ENCODE measurements at places on chromosomes 5 and 9. TPM values are rescaled to one million over a fixed set of nuclear protein-coding genes. Genes with fewer than 3 reads are reported as not detected.
A peak's percentile ranks its signal among the peaks of the same experiment; 100 is the strongest.

SLC6A3 gene
- total RNA-seq, result not detected

MYMK gene
- total RNA-seq, result not detected

PGM5 gene
- total RNA-seq, result 1.4 TPM

ATP6V1G1 gene
- 146 TPM for total RNA-seq

RALGPS1 gene
- 5.9 TPM for total RNA-seq

PPIC gene
- total RNA-seq, result 57.3 TPM

PCDHGA5 gene
- total RNA-seq, result 2.1 TPM

BTNL3 gene
- total RNA-seq, result not detected

HTR1A gene
- total RNA-seq, result not detected

DNA sequence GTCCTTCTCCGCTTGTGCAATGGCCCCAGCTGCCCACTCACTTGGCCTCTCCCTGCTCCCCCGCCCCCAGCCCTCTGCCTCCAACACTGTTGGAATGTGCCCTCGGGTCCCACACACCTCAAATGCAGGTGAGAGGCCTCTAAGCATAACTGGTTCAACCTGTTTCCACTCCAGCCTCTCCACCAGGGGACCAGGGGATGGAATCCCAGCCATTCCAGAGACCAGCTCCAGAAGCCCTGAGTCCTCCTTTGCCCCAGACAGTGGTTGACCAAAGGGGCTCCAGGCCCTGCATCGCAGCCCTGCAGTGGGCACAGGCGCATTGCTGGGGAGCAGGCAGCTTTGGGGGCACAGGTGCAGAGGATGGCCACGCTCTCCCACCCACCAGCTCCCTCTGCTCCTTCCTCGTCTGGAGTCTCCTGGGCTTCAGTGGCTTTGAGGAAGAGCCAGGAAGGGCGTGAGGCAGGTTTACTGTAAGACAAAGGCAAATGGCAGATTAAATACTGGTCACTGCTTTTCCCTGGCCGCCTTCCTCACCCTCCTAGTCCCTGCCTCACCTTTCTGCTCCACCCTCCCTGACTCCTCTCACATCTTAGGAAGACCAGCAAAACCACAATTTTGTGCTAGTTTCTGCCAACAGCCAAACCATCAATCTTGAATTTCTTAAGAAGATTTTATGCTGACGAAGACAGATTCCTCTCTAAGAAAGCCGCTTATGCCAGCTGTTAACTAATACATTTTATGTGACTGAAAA lies 29.1 kb upstream of the IRX2 start:
- DNase-seq, result no peak

GRCh38 chr9:83526901-83527300 lies 11.3 kb downstream of the FRMD3 start:
- DNase-seq, result no peak

GRCh38 chr9:90871327-90871935 lies 69.8 kb downstream of the SYK start:
- no peak for DNase-seq

DNA sequence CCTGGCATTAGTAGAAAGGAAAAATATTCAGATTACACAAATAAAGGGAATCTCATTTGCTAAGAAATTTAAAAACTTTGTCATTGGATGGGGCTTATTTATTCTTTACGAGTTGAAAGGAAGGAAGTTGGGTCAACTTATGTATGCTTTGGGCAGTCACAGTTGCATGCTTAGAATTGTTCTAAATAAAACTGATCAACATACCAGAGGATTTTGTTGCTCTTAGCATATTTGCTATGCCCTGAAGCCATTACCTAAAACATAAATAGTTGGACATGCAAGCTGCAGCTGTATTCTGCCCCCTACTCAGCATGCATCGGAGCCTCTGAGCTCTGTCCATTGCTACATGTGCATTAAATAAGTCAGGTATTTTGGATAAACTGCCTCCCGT lies 172.7 kb upstream of the MEF2C start:
- no peak for DNase-seq

DNA sequence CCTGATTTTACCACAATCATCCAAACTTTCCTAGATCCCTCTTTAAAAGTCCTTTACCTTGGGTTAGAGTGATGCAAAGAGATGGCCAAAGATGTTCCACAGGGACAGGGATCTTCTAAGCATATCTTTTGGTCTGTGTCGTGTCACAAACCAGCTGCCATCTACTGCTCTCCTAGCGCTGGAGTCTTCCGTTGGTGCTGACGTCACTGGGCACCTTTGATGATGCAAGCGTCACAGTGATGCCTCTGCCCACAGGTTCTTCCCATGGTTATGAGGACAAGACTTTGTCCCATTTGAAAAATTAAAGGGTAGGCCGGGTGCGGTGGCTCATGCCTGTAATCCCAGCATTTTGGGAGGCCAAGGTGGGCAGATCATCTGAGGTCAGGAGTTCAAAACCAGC lies 1.7 kb upstream of the GLT6D1 start:
- no peak for DNase-seq

DNA sequence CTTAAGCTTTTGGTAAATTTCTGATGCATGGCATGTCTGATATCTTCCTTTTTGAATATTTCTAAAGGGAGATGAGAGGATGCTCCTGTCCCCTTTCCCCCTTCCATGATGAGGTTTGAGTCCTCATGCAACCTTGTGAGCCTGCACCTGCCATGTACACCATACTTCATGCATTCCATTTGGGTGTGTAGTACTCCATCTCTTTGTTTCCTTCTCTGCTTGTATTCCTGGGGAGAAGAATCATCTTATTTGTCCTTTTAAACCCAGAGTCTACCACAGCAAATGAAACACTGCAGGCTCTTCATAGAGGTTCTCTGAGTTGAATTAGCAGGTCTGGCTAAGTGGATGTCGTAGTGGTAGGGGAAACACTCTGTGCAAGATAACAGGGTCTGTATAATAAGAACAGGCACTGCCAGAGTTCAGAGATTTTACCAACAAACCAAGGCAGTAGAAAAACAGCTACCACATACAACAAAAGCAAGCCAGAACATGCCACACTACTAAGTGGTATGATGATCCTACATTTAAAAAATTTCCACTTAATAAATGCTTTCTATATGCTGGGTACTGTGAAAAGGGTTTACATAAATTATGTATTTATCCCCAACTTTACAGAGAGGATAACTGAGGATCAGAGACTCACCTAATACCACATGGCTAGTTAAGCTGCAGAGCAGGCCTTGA lies 439.8 kb upstream of the GRIA1 start:
- DNase-seq, result no peak

- peak; percentile 55 for DNase-seq
Measured at GRCh38 chr5:98308960-98309359, 464.5 kb upstream of the RGMB start.

DNA sequence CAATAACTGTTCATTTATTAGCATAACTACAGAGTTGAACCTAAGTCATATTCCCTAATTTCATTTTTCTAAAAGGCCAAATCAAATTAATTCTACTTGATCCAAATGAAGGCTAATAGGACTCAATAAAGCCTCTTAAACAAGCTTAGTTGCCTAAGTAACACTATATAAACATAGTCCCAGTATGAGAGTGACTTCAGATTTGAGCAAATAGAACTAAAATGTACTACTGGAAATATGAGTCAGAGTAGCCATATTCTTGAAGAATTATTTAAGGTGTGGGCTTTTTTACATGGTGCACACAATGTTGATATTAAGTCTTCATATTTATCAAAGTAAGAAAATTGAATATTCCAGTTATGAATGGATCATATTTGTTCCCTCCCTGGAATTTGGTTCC lies 872.3 kb downstream of the MAT2B start:
- no peak for DNase-seq

All from glomerular endothelial cell (primary cell).